ENCODE measurements at places on chromosomes 4 and X. TPM values are rescaled to one million over a fixed set of nuclear protein-coding genes. Genes with fewer than 3 reads are reported as not detected.

GRCh38 chr4:153023692-153024394 lies 87.7 kb downstream of the FHDC1 start:
- no peaks in the 10 kb centered on the region for H3K4me1 ChIP-seq
- H3K36me3 ChIP-seq, result no peaks in the 10 kb centered on the region
- H3K27me3 ChIP-seq, result peaks cover 2% of the 10 kb centered on the region
- no peak overlapping the region for H3K4me3 ChIP-seq
- DNase-seq, result no peak

DNA sequence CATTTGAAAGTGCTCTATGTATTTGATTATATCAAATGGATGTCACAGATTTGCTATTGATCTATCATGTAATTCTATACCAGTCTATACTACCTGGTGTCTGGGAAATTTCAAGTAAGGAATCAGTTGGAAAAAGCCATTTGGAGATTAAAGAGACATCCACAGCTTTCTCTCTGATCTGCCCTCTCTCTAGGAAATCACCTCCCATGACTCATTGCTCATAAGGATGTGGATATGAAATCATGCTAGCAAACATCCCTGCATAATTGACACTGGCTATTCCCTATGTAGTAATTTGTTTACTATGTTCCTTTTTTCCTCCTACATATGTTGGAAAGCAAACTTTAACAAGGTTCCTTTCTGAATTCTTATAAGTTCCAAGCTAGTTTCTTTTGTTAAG lies 94.3 kb downstream of the TEX13A start:
- no peaks in the 10 kb centered on the region for H3K4me1 ChIP-seq
- DNase-seq, result no peak
- no peaks in the 10 kb centered on the region for H3K27me3 ChIP-seq

DNA sequence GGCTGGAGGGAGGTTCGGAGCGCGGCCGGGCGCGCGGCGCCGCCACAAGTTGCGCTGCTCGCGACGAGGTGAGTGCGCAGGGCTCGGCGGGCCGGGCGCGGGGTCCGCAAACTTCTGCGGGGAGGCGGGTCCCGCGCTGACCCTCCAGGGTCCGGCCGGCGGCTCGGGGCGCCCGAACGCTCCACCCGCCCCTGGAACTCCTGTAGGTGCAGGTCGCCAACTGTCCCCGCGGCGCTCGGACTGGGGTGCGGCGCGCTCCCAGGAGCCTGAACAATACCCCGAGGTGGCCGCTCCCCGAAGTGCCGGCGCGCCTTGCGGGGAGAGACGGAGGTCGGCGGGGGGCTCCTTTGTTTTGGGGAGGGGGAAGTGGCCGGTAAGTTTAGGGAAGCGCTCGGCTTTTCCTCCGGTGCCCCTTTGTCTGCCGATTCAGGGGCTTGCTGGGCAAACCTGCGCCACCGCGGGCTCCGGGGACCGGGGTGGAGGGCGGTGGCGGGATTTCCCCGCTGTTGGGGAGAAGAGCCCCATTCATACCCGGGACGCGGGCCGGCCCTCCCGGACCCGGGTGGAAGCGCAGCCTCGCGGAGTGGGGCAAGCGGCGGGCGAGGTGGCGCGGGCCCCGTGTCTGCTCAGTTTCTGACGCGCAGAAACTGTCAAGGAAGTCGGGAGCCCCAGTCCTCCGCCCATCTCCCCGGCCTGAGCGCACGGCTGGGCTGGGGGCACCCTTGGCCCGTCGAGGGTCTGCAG lies 694 bp downstream of the TBL1X start:
- H3K4me1 ChIP-seq, result peaks cover 43% of the 10 kb centered on the region
- no peak overlapping the region for H3K27ac ChIP-seq
- H3K36me3 ChIP-seq, result peaks cover 11% of the 10 kb centered on the region
- no peaks in the 10 kb centered on the region for H3K27me3 ChIP-seq

DNA sequence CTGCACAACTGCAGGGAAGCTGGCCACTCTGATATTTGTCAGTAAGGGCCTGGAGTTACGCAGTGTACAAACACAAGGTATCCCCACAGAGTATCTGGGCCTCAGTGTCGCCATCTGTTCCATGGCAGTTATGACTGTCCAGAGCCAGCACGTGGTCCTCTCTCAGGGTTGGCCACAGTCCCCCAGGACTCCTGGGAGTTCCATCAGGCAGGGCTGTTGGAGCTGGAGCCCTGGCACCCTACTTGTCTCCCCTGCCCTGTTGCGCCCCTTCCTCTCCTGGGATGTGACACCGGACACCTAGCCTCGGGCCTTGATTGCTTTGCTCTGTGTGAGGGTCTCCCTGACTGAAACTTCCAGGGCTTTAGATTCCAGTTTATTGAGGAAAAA lies 8.4 kb downstream of the HTRA3 start:
- DNase-seq, result no peak
- no peak overlapping the region for H3K4me3 ChIP-seq
- H3K36me3 ChIP-seq, result no peaks in the 10 kb centered on the region
- H3K27me3 ChIP-seq, result no peaks in the 10 kb centered on the region
- no peaks in the 10 kb centered on the region for H3K4me1 ChIP-seq

GRCh38 chrX:152632445-152633097 lies 5.1 kb upstream of the GABRQ start:
- H3K4me1 ChIP-seq, result no peaks in the 10 kb centered on the region
- H3K36me3 ChIP-seq, result no peaks in the 10 kb centered on the region
- peaks cover 16% of the 10 kb centered on the region for H3K27me3 ChIP-seq
- H3K27ac ChIP-seq, result no peak overlapping the region

Gene KIT
- total RNA-seq, result 11.0 TPM

Gene ASB9
- 0.49 TPM for total RNA-seq

Gene STARD8
- 2.3 TPM for total RNA-seq

Gene IKBKG
- total RNA-seq, result 53.0 TPM

Data from activated CD8-positive, alpha-beta memory T cell treated with anti-CD3 and anti-CD28 coated beads, Interleukin-2, amount 10 ng/mL, durations not matched to agents 7 days and 5 days (primary cell).